ENCODE measurements at places on chromosomes 6 and 20.
A peak's percentile ranks its signal among the peaks of the same experiment; 100 is the strongest.

- peak; percentile 75 for DNase-seq
Measured at GRCh38 chr6:154928325-154928922, 66.7 kb upstream of the TIAM2 start.

DNA sequence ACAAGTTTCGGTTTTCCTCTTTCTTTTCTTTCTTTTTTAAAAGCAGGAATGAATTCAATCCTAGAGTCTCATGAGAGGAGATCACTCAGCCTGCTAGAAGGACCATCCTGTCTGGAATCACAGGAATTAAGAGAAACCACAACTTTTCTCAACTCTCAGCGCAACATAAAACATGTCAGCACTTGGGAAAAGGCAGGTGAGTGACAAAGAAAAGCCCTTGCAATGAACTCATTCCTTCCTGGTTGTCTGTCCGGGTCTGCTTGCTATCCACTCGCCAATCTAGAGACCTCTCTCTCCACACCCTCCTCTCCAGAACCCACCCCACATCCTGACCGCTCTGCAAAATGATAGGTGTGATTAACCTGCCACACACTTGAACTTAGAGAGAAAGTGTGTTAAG, 253.8 kb downstream of the LY86 start:
- DNase-seq = no peak

DNA sequence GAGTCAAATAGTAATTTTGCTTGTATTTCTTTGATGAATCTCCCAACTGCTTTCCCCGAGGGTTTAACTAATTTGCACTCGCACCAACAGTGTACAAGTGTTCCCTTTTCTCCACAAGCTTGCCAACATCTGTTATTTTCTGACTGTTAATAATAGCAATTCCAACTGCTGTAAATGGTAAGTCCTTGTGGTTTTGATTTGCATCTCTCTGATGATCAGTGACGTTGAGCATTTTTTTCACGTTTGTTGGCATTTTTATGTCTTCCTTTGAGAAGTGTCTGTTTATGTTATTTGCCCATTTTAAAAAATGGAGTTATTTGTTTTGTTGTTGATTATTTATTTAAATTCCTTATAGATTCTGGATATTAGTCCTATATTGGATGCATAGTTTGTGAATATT, 399.8 kb upstream of the MAN1A1 start:
- no peak for DNase-seq

GRCh38 chr6:158043008-158043407, 61.3 kb downstream of the SYNJ2 start:
- no peak for DNase-seq

- no peak for DNase-seq
Measured at GRCh38 chr6:71229477-71229876, 59.1 kb upstream of the OGFRL1 start.

DNA sequence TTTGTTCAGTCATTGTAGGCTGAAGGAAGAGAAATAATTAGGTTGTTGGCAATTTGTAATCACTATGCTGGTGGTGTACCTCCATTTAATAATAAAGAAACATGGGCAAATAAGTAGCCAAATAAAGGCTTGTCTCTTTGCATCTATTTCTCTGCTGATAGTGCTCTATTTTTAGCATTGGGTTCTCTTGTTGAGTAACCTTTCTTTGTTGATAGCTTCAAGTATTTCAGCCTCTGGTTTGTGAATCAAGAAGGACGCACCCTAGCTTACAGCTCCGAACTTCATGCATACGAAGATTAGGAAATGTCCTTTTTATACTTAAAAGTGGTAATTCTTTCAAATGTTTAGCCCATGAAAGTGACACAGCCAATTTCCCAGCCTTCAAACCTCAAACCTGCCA, 2.6 kb downstream of the PPP1R14C start:
- DNase-seq = no peak

DNA sequence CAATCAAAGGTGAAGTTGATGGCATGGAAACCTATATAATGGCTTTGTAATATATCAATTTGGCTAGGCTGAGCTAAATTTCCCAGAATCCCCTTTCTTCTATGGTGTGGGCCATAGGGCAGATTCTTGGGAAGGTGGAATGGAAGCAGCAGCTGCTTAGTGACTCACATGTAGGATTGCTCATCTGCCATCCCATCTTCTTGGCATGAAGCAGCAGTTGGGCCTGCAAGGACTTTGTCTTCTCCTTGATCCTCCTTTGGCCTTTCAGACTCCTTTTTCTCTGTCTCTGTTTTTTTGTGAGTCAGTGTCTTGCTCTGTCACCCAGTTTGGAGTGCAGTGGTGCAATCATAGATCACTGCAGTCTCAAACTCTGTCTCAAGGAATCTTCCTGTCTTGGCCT, 52.6 kb upstream of the CEP162 start:
- no peak for DNase-seq

- DNase-seq = peak; percentile 83
Measured at GRCh38 chr6:26043384-26044139, 43.7 kb upstream of the HFE start.

- DNase-seq = no peak
Measured at GRCh38 chr20:17810062-17810631, 110.4 kb downstream of the BANF2 start.

DNA sequence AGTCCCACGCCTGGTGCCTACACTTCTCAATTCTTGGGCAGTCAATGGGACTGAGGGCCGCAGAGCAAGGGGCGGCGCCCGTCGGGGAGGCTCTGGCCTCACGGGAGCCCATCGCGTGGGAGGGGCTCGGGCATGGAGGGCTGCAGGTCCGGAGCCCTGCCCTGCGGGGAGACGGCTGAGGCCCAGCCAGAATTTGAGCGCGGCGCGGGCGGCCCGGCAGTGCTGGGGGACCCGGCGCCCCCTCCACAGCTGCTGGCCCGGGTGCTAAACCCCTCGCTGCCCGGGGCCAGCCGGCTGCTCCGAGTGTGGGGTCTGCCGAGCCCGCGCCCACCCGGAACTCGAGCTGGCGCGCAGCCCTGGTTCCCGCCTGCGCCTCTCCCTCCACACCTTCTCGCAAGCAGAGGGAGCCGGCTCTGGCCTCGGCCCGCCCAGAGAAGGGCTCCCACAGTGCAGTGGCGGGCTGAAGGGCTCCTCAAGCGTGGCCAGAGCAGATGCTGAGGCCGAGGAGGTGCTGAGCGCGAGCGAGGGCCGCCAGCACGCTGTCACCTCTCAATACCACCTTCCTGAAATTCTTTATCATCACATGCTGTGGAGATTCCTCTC, 58.5 kb downstream of the BAK1 start:
- DNase-seq = no peak

DNA sequence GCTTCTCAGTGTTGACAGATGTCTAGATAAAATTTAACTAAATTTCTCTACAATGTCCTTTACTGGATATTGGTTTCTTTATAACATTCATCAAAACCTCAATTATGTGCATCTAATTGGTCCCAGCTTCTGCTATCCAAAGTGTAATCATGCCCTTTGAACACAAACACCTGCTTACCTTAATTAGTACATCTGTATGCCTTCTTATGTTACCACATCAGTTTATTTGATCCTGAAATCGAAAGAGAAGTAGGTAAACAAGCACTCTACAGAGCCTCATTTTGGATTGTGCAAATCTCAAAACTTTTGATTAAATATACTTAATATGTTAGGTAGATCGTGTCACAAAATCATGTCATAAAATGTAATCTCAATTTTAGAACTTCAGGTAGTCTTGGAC, 36.5 kb downstream of the TAB2 start:
- no peak for DNase-seq

GRCh38 chr20:25984933-25985332, 288.3 kb upstream of the ZNF337 start:
- DNase-seq = peak; percentile 54

GRCh38 chr6:30991891-30992290, 8.4 kb downstream of the MUC21 start:
- DNase-seq = no peak

DNA sequence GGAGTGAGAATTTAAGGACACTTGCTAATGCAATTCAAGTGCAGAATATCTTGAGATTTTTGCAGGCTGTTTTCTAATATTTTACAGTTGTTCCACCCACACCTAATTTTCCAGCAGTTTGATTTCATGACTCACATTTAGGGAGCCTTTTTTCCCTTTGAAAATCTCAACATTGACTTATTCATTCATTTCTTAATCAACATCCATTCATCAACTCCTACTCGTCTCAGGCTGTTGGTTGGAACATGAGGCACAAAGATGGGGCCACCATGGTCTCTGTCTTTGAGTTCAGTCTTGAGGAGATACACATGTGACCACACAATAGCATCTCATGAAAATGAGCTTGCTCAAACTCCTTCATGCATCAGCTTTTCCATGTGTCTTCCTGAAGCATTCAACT, 135.6 kb downstream of the UNC5CL start:
- DNase-seq = no peak

DNA sequence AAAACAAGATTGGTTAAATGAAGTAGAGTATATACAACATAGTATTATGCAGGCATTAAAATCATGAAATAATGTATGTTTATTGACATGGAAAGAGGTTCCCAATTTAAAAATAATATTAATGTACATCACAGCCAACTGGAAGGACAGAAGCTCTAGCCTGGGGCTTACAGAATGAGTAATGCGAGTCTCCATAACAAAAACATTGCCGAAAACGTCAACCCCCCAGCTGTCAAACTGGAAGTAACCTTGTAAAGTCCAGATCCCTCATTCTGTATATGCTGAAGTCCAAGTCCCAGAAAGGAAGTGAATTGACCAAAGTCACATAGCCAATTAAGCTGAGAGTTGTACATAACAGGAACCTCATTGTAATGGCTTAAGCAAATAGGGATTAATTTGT, 128.7 kb upstream of the ECI2 start:
- no peak for DNase-seq

DNA sequence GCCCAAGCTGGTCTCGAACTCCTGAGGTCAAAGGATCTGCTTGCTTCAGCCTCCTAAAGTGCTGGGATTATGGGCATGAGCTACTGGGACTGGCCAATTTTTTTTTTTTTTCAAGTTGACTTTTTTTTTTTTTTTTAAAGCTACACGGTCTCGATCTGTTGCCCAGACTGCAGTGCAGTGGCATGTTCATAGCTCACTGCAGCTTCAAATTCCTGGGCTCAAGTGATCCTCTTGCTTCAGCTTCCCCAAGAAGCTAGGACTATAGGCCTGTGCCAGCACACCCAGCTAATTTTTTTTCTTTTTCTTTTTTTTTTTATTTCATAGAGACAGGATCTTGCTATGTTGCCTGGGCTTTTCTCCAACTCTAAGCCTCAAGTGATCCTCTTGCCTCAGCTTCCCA, 59.5 kb downstream of the NCOA3 start:
- no peak for DNase-seq

GRCh38 chr6:141123497-141123896, 1009.2 kb upstream of the GJE1 start:
- DNase-seq = no peak

GRCh38 chr6:61538801-61539200, 747.2 kb downstream of the KHDRBS2 start:
- DNase-seq = no peak

- no peak for DNase-seq
Measured at GRCh38 chr6:133773776-133774175, 115.1 kb upstream of the TCF21 start.

DNA sequence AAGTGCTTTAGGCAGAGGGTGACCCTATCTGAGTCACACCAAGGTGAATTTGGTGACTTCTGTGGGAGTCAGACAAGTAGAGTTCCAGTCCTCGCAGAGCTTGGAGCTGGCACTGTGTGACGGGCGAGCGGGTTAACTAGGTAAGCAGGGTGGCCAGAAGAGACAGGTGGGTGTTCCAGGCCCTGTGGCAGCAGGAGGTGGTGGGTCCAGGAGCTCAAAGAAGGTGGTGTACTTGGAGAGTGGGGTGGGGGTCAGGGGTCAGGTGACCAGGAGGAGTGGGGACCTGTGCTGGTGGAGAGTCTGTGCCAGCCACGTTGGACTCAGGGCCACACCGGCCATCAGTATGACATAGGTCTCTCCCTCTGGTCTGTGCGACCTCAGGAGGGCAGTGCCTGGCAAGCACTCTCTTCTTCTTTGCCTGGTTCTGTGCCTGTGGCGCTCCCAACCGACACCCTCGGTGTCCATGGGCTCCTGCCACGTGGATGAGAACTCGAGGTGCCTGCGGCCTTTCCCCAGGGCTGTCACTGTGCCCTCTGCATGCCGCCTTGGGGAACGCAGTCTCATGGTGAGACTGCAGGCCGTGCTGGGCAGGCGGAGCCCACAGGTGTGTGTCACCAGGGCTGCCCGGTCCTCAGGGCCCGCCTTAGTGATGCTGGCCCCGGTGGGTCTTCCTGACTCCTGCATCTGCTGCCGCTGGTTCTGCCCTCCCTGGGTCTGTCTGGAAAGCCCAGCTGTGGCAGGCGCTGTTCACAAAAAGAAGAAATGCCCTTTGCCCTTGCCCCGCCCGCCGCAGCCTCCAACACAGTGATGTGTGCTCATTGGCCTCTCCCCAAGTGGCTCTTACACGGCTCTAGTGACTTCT, 1.6 kb downstream of the MRGBP start:
- DNase-seq = no peak

- DNase-seq = no peak
Measured at GRCh38 chr20:57828696-57829095, 118.9 kb upstream of the PMEPA1 start.

GRCh38 chr6:126100386-126100785, 114.0 kb downstream of the TRMT11 start:
- DNase-seq = no peak

GRCh38 chr6:23006656-23007055, 437.3 kb downstream of the HDGFL1 start:
- no peak for DNase-seq

DNA sequence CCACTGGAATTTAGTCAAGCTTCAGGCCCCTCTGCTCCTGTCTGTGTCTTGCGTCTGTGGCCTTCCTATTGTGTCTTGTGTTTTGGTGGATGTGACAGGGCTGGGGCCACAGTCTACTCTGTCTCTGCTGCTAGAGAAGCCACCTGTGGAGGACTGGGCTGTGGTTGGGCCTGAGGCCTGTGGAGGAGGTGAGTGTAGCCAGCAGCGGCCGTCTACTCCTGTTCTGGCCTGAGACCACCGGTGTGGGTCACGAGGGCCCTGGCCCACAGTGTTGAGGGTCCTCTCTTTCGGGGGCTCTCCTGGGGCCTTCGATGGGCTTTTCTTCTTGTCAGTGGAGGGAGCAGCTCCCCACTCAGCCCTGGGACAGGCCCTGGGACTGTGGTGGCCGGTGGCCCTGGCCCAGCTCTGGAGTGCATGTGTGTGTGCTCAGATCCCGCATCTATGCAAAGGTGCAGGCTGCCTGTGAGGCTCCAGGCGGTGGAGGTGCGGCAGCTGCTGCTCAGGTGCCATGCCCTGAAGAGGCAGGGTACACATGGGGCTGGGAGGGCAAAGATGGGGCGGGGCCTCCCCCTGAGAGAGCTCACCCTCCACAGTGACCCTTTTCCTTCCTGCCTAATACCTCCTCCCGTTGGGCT, 20.8 kb downstream of the SDCBP2 start:
- no peak for DNase-seq

GRCh38 chr6:20399518-20399917, 2.2 kb upstream of the E2F3 start:
- DNase-seq = no peak

All from GM13976 (cell line).